ENCODE measurements at places on chromosomes 6 and 20.
A peak's percentile ranks its signal among the peaks of the same experiment; 100 is the strongest.

GRCh38 chr6:24524805-24525204, 30.0 kb downstream of the ALDH5A1 start:
- peak; percentile 47 for DNase-seq

GRCh38 chr6:138972226-138972665, 15.8 kb downstream of the REPS1 start:
- DNase-seq, result peak; percentile 57

DNA sequence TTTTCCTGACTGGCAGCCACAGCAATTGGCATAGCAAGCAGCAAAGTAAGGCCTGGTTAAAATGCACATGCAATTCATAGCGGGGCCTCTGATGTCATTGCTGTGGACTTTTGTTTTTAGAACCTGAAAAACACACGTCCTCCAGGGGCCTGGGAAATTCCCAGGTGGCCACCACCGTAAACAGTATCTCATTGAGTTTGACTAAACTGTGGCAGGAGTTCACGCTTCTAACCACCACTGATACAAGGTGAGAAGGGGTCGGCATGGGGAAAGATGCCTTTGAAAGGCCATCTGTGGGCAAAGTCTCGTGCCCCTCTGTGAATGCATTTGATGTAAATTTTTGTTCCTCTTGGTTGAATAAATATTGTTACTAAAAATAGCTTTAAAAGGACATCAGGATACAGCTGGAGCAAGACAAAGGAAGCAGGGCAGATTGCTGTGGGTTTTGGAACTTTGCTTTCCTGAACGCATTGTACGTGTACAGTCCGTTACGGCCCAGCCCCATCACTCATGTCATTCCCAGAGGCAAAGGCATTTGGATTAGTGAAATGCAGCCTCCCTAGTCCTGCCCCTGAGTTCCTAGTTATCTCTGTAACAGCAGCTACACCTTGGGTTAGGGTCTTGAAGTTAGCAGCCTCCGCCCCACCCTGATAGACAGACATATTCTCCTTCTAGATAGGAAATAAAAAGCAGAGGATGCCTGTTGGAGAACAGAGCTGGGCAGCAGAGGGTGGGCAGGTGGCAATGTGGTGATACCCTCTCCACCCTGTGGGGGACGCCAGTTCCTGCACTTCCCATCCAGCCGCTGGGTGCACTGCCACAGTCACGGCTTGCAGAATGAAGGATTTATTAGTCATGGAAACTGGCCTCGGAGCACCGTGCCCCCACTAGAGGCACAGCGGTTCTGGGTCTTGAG, 80.3 kb downstream of the ZDHHC14 start:
- DNase-seq, result no peak

DNA sequence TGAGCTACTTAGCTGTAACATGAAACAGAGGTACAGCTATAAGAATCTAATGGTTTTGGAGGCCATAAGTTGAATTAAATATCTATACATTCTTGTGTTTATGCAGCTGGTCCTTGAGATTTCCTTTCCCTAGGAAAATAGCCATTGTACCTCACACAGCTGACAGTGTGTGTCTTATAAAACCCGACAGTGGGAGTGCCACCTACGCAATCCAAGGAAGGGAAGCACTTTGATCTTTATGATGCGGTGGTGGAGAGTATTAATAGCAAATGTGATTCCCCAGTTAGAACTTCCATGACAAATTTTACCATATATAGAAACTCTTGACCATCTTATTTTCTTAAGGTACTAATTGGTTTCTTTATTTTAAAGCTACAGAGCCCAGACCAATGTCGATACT, 149.5 kb downstream of the TMEM200A start:
- DNase-seq, result peak; percentile 81

DNA sequence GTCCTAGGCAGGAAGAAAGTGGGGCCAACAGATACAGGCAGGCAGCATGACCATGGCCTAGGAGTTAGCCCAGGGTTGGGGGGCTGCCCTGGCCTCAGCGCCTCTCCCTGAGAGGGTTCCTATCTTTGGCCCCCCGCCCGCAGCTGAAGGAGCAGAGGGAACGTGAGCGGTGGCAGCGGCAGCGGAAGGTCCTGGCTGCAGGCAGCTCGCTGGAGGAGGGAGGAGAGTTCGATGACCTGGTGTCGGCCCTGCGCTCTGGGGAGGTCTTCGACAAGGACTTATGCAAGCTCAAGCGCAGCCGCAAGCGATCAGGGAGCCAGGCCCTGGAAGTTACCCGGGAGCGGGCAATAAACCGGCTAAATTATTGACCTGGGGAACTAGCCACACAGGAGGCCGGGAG, 32.6 kb downstream of the MOCS1 start:
- no peak for DNase-seq

DNA sequence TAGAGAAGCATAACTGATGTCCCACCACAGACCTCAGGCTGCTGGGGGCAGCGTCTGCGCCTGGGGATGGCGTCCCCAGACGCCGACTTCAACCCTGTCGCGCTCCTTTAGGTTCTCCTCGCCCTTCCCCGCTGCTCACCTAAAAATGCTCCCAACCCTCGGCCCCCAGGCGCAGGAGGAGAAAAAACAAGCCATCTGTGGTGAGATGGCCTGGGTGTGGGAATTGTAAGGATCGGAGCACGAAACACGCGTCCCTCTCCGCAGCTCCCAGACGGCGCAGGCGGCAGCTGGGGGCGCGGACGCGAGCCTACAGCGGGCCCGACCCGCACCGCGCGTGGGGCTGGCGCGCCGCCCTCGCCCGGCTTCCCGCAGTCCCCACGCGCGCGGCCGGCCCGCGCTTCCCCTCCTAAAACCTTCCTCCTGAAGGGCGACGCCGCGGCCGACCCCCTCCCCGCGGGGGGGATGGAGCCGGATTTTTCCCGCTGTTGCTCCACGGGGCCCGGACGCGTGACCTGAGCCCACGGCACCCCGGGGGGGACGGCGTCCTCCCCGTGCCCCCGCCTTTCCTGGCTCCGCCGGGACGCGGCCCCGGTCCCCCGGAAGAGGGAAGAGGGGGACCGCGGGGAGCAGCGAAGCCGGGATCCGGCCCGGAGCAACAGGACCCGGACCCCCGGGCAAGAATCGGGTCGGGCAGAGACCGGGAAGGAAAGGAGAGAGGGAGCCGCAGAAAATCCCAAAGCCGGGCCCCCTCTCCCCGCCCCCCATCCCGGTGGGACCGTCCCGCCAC, 611 bp downstream of the EPB41L2 start:
- DNase-seq, result peak; percentile 35

DNA sequence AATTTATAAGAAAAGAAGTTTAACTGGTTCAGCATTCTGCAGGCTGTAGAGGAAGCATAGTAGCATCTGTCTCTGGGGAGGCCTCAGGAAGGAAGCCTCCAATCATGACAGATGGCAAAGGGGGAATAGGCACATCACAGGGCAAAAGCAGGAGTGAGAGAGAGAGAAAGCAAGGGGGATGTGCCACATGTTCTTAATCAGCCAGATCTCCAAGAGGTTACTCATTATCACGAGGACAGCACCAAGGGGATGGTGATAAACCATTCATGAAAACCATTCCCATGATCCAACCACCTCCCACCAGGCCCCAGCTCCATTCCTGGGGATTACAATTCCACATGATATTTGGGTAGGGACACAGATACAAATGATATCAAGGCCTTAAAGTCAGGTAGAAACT, 217.5 kb upstream of the TCF21 start:
- DNase-seq, result no peak

- no peak for DNase-seq
These were observed 248.9 kb downstream of the TPBG start for GRCh38 chr6:82612475-82613039.

DNA sequence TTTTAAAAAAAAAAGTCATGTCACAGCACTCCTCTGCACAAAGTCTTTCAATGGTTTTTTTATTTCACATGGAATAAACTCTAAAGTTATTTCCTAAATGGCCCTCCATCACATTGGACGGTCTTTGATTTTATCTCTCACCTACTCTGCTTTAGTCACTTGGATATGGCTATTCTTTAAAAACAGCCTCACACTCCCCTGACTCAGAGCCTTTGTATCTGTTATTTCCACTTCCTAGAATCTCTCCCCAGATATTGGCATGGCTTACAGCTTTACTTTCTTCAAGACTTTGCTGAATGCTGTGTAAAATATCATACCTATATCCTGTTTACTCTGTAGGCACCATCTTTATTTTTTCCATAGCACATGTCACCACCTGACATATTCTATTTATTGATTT, 194.7 kb upstream of the MCHR2 start:
- peak; percentile 16 for DNase-seq

- no peak for DNase-seq
These were observed 190.6 kb downstream of the AIG1 start for GRCh38 chr6:143251288-143251687.

- peak; percentile 60 for DNase-seq
These were observed 60.1 kb upstream of the BMP2 start for GRCh38 chr20:6707321-6707831.

GRCh38 chr6:15672291-15672690, 9.5 kb upstream of the DTNBP1 start:
- DNase-seq, result no peak

DNA sequence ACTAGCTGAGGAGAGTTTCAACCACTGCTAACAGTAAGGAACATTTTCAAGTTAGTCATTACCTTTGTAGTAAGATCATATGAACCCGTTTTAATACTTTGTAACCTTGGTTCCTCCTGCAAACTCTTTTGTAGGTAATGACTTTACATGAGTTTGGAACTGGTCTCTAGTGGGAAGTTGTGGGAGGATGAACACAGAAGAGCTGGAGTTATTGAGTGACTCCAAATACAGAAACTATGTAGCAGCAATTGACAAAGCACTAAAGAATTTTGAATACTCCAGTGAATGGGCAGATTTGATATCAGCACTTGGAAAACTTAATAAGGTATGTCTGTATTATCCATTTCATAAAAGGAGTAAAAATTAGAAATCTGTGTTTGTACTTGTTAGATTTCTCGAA, 29.3 kb downstream of the DOP1A start:
- no peak for DNase-seq

GRCh38 chr20:25659999-25660398, 36.2 kb upstream of the NANP start:
- no peak for DNase-seq

GRCh38 chr6:15948930-15949900, 179.7 kb upstream of the MYLIP start:
- DNase-seq, result no peak

Data from RPMI7951 (cell line).